ENCODE measurements at places on chromosomes 4 and X.

GRCh38 chr4:47462799-47463234 is 685 bp downstream of the COMMD8 start:
- DNase-seq, result no peak

GRCh38 chrX:31166832-31167231 is 95.0 kb upstream of the FTHL17 start:
- DNase-seq, result no peak

DNA sequence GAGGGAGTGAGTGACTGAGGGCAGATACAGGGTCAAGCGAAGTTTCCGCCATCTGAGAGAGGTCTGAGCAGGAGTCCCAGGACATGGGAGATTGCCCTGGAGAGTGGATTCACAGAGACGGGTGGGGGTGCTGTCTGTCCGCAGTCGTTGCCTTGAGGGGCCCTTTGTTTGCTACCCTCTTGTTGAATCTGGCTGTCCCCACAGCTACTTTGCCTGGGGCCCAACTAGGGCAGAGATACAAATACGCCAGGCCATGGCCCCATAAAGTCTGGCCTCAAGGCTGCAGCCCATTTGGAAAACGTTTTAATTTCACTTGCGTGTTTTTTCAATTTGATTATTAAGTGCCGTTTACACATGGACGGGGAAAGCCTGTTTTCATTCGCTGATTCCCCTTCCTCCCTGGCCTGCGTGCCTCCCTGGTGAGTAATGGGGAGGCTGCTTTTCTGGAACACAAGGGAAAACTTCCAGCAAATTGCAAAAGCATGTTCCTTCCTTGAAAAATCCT is 134.4 kb downstream of the SMIM20 start:
- no peak for DNase-seq

- DNase-seq, result no peak
Observed at GRCh38 chrX:21155916-21156315, 218.3 kb upstream of the CNKSR2 start.

DNA sequence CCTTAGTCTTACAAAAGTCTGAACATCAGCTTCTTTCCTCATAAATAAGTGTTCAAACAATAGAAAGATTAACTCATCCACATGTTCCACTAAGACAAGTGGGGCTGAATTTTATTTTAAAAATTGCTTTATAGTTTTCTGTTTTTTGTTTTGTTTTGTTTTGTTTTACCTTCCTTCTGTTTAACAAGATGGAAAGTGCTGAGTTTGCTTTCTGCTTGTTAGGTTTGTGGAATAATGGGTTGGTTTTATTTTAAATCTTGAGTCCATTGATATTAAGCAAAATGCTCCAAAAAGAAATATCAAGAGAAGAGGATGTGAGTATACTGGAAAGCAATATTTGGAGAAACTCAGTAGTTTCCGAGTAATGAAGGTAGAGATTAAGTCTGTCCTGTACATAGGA is 458.7 kb downstream of the FAT4 start:
- no peak for DNase-seq

DNA sequence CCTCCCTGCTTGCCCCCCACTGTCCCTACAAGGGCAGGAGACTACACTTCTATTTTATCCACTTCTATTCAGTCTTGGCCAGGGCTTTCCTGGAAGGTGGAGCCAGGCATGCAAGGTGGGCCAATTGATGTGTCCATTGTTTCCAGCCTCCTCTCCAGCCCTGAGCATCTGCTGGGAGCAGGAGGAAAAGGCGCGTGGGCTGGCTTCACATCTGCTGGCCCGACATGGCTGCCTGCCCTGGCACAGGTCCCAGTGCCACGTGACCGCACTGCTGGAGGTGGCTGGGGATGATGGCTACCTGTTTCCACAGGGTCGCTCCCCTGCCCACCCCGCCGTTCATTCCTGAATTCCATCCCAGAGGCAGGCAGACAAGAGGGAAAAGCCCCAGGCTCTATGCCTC is 247.7 kb downstream of the AFAP1 start:
- no peak for DNase-seq

GRCh38 chr4:21976166-21976565 is 27.6 kb upstream of the KCNIP4 start:
- DNase-seq, result no peak

- no peak for DNase-seq
Observed at GRCh38 chr4:73258436-73258685, 237 bp downstream of the ANKRD17 start.

- DNase-seq, result no peak
Observed at GRCh38 chrX:149910178-149910695, 19.1 kb upstream of the HSFX4 start.

DNA sequence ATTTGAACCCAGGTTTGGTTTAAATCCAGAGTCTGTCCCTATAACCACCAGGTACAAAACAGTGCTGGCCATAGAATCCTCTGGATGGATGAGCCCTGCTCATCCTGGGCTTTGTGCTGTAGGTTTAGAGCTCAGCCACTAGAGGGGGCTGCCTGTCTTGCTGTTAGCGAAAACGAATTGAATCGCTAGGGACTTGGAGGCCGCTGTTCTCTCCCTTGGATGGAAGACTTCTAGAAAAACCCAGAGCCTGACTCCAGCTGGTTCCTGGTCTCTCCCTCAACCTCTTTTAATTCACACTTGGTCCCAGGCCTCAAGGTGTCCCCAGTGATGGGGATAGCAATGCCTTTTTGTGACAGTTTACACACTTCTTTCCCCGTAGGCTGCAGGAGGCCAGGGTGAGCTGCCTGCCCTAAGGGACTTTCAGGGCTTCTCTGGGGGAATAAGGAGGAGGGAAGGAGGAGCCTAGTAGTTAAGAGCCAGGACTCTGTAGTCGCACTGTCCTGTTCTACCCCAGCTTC is 8.7 kb downstream of the RIPPLY1 start:
- peak; percentile 77 for DNase-seq

- DNase-seq, result no peak
Observed at GRCh38 chr4:22842360-22843018, 149.8 kb downstream of the GBA3 start.

DNA sequence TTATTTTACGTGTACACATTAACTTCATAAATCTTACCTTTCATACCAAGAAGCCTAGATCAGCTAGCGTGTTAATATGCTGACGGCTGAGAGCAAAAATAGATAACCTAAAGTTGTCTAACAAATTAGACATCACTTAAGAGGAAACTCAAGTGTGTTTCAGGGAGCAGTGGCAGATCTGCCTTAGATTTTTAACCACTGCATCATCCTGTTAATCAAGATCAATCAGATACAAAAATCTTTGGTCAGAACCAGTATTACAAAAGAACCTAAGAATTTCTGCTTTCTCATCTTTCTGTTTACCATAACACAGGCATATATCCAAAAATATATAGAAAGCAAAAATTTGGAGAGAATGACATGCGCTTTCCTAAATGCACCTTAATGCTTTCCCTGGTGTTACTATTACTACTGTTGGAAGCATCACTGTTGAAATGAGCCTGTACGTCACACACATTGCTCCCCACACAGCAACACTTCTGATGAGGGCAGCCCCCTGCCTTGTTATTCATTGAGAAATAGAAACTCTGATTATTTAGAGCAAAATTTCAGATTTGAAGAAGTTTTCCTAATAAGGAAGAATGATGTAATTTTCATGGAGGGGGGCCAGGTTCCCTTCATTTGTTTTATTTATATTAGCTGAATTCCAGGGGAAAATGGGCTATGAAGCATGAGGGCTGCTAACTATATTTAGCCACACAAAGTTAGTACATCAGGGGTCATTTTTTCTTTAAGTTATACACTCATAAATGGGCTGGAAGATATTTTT is 152.3 kb downstream of the CBR4 start:
- no peak for DNase-seq

DNA sequence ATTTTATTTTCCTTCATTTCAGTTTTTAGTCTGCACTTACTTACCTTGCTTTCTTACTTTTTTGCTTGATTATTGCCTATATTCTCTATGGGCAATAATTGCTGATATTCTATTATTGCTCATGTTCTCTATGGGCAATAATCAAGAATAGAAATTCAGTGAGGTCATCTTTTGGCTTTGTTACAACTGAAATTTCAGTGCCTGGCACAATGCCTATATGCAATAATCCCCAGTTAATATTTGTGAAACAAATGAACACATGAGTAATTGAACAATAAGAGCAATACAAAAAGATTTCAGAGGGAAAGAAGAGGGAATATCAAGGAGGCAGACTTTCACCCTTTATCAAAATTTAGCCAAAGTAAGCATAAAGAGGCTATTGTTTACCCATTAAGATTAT is 48.6 kb upstream of the ARSJ start:
- no peak for DNase-seq

Measured in NCI-H460 (cell line).